ENCODE measurements at places on chromosomes 3 and 15.

- DNase-seq, result no peak
Observed at GRCh38 chr3:123320221-123320620, 118.5 kb downstream of the SEC22A start.

DNA sequence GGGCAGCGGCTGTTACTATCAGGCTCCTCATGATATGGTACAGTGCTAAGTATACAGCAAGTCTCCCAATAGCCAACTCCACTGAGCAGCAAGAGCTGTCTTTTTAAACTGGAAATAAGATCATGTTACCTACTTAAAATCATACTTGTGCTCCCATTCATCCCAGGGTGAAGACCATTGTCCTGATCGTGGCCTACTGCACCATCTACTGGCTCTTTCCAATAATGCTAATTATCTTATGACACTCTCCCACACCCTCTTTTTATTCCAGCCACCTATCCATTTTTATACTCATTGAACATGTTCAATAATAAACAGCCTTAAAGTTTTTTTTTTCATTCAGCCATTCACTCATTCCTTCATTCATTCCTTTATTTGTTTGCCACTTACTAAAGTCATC is 117.7 kb downstream of the GBE1 start:
- DNase-seq, result peak; percentile 47

- no peak for DNase-seq
Observed at GRCh38 chr15:52080031-52080430, 32.5 kb downstream of the BCL2L10 start.

DNA sequence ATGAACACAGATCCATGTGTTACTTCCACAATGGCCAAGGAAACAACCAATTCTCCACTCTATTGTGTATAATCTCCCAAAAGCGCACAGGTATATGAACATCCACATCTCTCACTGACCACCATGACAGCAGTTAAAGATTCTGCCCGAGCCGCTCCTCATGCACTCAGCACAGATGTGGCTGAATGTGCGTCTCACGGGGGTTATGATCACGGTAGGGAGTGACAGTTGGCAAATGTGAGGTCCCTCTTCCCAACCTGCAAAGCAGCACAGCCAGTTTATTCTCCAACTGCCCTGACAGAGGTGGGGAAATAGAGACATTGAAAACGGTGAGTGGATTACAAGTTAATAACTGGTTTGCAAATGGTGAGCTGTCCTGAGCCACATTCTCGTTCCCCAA is 17.6 kb downstream of the FOXP1 start:
- DNase-seq, result no peak

DNA sequence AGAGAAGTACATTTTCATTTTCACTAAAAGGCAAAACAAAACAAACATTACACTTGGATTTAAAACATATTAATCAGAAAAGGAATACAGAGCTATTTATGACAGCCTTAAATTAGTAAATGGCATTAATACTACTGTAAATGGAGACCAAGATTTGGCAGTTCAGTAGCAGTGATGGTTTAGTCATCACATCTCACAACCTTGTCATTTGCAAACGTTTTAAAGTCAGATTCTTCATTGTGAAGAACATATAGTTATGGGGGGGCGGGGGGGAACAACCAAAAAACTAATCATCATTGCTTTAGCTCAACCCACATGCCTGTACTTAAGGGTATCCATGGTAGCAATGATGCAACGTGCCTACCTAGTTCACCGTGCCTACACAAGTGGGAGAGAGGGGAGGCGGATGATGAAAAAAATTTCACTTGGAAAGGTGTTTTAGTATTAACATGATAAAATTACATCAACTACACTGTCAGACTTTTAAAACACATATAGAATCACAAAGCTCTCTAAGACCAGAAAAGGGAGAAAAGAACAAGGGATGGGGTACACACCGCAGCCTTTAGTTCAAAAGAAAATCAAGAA is 40.1 kb downstream of the DLG1 start:
- no peak for DNase-seq

DNA sequence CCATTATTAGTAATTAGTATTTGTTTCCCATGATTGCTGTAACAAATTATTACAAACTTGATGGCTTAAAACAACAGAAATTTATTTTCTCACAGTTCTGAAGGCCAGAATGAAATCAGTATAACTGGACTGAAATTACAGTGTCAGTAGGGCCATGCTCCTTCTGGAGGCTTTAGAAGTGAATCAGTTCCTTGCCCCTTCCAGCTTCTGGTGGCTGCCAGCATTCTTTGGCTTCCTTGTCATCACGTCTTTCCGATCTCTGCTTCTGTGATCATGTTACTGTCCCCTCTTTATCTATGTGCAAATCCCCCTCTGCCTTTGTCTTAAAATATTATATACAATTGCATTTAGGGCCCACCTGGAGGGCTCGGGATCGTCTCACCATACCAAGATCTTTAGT is 92.0 kb downstream of the FOXB1 start:
- DNase-seq, result no peak

DNA sequence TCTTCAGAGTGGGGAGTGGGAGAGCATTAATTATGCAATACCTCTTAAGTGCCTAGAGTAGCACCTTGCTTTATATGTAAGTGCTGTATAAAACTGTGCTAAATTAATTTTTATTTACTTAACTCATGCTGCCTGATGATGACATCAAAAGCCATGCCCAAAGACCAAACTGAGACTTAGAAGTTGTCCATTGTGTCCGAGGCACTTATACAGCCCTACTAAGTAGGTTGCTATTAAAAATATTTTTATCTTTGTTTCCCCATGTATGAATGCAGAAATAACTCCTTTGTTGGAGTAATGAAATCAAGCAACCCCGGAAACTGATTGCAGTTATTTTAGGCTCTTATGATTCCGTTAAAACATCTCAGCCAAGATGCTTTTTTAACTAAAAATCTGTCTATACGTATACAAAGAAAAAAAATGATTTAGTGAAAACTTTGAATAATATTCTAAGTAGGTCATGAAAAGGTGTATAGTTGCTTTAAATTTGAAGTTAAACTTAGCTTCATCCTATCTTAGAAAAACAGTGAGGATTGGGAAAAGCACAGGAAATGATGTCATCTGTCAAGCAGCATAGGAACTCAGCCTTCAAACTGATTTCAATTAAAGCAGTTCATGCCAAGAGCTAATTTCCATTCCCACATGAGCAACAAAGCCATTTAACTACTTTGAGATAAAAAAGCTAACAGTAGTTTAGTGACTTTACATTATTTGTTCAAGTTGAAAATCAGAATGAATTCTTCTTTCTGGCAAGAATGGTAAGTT is 43.0 kb downstream of the FBN1 start:
- DNase-seq, result no peak

DNA sequence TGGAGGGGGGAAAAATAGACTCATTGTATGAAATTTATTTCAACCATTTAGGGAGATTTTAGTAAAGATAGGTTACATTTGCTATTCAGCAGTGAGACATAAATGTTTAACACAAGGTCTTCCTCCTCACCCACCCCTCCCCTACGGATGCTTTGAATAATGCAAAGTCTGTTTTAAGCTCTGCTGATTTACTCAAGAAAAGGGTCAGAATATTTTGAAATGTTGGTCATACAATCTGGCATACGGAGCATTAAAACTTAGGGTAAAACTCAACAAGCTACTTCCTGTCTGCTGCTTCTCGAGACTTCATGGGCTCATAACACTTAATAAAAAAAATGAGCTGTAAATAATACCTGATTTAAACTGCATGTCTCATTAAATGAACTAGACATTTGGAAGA is 156.3 kb downstream of the WNT5A start:
- DNase-seq, result no peak

DNA sequence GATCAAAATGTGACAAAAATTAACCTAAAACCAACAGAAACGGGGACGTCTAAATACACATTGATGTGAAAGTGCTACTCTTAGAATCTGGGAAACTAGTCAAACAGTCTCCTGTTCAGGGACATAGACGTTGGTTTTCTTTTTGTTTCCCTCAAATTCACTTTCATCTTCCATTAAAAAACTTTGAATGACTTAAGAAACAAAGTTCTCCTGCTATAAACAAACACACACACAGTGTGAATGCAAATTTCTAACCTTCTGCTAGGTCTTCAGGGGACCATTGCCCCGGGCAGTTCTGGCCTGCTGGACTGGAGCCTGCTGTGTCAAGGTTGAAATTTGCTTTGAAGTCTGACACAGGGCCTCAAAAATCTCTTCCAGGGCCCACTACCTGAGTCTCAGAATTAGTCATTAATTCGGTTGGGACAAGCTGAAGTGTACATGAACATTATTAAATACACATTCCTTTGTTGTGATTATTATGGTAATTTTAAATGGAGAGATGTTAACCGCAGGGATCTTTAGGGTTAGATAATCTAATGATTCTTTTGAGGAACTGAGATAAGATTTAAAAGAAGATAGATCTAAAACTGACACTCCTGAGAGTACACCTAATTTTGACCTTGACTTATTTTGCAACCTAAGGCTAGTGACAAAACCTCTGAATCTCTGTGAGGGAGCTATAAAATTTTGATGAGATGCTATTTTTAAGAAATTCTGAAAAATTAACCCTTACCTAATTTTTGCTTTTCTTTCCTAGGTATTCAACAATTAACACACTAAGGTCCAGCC is 1260.4 kb downstream of the ROBO1 start:
- DNase-seq, result no peak

GRCh38 chr3:48599077-48599501 is 4.0 kb upstream of the COL7A1 start:
- no peak for DNase-seq

DNA sequence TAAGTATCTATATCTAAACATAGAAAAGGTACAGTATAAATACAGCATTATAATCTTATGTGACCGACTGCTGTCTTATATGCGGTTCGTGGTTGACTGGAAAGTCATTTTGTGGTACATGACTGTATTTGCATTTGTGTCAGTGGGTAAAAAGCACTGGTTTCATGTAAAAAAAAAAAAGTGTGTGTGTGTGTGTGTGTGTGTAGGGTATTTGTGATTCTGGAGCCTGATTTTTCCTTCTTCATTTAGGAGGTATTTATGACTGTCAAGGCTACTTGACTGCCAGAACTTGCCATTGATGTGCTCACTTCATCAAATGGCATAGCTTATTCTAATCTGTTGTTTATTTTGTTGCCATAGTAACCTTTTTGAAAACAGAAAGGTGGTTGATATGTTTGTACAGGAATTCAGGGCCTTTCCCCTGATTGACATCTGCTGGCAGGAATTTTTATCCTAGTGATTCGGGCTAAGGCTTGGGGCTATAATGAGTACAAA is 63.2 kb downstream of the AKAP13 start:
- DNase-seq, result peak; percentile 19

DNA sequence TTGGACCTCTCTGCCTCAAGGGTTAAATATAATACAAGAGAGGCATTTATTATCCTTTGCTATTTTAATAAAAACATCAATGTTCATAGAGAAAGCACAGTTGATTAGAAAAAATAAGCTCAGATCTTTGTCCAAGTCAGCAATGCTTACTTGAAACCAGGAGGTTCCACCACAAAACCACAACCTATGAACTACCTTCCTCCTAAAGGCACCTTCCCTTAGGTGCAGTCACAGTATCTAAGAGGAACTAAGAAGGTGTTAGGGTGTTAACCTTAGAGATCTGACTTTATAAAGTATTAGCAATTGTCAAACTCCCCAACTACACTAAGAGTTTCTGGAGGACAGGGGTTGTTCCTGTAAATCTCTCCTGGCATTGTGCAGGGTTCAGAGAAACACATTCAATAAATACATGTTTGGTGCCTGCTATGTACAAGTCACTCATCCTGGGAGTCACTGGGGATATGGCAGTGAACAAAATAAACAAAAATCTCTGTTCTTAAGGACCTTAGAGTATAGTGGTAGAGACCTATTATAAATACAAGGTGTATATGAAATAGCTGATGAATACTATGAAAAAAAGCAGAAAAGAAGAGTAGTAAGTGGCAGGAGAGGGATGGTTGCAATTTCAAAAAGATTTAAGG is 208.6 kb downstream of the NFKBIZ start:
- no peak for DNase-seq

GRCh38 chr3:72342450-72342849 is 505.8 kb downstream of the SHQ1 start:
- DNase-seq, result no peak

- no peak for DNase-seq
Observed at GRCh38 chr15:58407778-58408177, 24.0 kb upstream of the LIPC start.

DNA sequence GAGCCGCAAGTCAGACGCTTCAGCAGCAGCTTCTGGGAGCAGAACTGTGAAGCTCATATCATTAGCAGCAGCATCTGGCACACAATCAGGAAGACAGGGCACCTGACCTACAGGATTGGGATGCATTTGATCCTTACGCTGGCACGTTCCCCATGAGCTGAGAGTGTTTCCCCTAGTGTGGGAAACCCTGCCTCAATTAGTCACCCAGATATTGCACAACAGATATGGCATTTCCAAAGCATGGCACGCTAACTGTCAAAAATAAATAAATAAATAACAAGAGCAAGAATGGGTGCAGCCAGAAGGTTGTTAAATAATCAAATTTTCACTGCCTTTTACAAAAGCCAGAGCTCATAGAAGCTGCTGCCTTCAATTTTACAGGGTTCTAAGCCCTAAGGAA is 189.6 kb upstream of the THBS1 start:
- no peak for DNase-seq

GRCh38 chr15:92018535-92019239 is 165.2 kb downstream of the SLCO3A1 start:
- DNase-seq, result no peak

GRCh38 chr15:72916897-72917296 is 133.3 kb upstream of the ADPGK start:
- DNase-seq, result no peak

- DNase-seq, result peak; percentile 83
Observed at GRCh38 chr15:74988007-74988800, 7.2 kb upstream of the SCAMP5 start.

DNA sequence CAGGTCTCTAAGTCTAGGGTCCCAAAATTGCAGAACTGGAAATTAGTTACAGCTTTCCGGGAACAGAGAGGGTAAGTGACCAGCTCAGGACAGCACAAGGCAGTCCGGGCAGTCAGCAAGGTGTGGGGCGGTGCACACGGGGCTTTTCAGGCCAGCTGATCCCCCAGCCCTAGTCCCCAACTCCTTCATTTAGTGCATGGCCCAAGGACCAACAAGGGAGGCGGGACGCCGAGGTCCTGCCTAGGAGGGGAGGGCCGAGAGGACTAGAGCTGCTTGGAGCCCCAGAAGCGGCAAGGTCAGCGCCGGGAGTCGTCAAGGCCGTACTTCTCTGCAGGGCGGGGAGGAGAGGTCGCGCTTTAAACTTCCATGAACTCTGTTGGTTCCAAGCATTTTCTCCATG is 2.0 kb upstream of the PDE8A start:
- DNase-seq, result no peak

DNA sequence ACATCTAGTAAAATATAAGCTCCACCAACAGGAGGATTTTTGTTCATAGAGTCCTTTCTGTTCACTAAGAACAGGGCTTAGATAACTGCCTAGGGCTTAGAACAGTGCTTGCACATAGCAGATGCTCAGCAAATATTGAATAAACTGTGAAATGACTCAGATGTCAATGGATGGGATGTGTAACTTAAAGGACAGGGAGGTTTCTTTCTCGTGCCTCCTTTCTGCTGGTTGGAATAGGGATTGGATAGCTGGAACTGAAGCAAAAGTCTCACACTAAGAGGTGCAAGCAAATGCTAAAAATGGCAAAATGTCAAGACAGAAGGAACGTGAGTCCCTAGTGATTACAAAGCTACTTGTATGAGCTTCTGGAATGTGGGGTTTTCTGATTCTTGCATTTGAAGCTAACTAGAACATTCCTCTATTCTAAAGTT is 392.8 kb upstream of the WNT5A start:
- no peak for DNase-seq

Measured in KBM-7 (cell line).